Kidney capillary endothelial cell (primary cell): ENCODE measurements at places on chromosomes 12 and 14.

- no peak for DNase-seq
Measured at GRCh38 chr14:77516126-77516525, 17.5 kb upstream of the ISM2 start.

GRCh38 chr14:30998100-30998706, 27.2 kb upstream of the AP4S1 start:
- no peak for DNase-seq

DNA sequence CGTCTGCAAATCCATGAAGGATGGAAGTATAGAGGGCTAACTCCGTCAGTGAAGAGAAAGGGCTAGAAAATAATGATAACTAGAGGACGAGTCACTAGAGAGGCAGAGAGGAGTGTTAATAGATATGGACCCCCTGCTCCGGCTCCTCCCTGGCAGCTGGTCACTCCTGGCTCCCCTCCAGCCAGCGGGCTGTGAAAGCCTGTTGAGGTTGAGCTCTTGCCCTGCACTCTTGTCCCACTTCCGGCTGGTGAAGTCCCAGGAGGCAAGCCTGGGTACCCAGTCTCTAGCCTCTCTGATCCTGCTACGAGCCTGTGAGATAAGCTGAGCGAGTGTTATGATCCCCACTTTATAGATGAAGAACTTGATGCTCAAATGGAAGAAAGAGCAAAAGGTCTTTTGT, 90.3 kb downstream of the RFX4 start:
- DNase-seq: no peak

GRCh38 chr12:94180558-94181296, 32.4 kb downstream of the PLXNC1 start:
- DNase-seq: no peak

DNA sequence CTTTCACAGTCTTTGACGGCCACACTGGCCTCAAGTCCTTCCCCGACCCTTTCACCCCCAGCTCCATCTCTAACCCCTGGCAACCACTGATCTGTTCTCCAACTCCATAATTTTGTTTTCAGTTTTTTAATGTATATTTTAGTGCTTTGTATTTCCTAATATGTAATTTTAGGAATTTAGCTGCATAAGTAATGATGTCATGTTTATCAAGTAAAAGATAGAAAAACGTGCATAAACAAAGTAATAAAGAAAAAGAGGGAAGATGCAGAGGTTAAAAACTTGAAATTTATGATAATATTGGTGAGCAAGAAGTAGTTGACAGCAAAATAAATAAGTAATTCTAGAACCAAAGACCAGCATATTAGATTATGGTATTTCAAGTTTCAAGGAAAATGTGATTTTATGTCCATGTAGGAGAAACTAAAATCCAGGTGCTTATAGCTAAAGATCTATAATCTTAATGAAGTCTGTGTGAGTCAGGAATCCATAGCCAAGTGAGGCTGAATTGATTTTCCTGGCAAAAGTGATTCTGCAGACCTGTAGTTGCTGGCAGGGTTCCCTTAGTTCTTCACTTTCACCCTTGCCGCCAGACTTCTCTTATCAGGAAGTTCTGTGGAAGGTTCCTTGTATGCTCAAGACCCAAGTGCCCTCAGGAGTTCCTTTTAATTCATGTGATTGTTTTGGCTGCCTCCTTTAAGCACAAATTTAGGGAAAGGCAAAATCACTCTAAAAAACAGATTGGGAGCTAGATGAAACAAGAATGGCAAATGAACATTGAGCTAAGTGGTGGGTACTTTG, 24.4 kb downstream of the FBXW8 start:
- no peak for DNase-seq

DNA sequence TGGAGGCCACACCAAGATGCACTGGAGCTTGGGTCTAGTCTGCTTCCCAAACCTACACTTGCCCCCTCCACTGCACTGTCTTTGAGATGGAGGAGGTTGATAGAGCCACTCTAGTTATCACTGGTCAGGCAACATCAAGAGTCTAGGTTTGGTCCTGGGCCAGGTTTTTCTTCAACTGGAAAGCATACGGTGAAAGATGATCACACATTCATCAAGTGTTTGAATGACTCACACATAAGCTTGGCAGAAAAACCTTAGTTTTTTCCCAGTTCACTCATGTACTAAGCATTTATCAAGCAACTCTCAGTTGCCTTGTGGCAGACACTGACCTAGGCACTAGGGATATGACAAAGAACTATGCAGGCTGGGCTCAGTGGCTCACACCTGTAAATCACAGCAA, 84.5 kb downstream of the PLEKHG3 start:
- DNase-seq: peak; percentile 21

GRCh38 chr12:84920331-84920730, 7.7 kb upstream of the SLC6A15 start:
- DNase-seq: no peak

GRCh38 chr14:78325911-78326310, 155.7 kb downstream of the NRXN3 start:
- no peak for DNase-seq

DNA sequence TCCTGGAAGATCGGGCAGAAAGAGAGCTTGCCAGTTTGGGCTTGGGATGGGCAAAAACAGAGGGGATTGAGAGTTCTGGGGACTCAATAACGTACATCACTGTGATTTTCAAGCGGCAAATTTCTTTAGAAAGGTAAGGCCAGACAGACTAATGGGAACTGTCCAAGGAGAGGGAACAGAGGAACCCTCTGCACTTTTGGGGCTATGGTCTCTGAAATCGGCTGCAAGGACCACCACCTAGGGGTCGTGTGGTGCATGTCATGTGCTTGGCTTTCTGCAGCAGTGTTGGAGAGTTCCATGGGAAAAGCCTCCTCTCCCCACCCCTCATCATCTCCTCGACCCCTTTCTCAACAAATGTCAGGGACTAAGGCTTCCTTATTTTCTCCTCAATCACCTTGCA, 79.6 kb downstream of the PPM1A start:
- DNase-seq: no peak

DNA sequence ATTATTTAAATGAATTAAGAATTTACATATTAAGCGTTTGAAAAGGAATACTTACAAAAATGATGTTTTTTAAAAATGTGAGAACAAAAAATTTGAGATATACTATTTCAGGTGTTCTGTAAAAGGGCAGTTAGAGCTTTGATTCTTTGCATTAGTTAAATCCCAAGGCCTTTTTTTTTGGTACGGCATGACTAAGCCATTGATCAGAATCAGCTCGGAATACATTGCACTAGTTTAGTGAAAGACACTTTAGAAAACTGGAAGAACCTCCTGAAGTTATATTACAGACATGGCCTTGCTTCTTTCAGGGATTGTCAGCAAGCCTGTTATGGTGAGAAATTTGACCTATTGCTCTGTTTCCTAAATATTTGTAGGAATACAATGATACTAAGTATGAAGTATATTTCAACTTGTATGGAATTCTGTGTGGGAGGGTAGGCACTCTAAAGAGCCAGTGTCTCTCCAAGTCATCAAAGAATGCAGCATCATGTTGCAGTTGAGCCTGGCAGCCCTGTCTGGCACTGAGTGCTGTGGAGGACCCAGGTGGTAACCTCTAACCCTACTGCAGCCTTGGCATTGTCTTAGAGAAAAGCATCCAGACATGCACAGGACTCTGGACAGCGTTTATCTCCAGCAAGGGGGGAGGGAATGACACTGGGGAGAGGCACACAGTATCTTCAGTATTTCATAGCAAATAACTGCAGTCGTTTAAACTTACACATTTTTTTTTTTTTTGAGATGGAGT, 1.5 kb downstream of the KLC1 start:
- no peak for DNase-seq

GRCh38 chr12:6676962-6677361, 12.2 kb downstream of the ZNF384 start:
- no peak for DNase-seq

- DNase-seq: peak; percentile 83
Measured at GRCh38 chr12:75334384-75335030, at the start of gene GLIPR1L1. Gene GLIPR1L1, plus strand, starts transcription at chr12:75334670. Its CDS starts 59 bp downstream, at chr12:75334729.

- no peak for DNase-seq
Measured at GRCh38 chr12:96241846-96242256, 47.7 kb downstream of the ELK3 start.

DNA sequence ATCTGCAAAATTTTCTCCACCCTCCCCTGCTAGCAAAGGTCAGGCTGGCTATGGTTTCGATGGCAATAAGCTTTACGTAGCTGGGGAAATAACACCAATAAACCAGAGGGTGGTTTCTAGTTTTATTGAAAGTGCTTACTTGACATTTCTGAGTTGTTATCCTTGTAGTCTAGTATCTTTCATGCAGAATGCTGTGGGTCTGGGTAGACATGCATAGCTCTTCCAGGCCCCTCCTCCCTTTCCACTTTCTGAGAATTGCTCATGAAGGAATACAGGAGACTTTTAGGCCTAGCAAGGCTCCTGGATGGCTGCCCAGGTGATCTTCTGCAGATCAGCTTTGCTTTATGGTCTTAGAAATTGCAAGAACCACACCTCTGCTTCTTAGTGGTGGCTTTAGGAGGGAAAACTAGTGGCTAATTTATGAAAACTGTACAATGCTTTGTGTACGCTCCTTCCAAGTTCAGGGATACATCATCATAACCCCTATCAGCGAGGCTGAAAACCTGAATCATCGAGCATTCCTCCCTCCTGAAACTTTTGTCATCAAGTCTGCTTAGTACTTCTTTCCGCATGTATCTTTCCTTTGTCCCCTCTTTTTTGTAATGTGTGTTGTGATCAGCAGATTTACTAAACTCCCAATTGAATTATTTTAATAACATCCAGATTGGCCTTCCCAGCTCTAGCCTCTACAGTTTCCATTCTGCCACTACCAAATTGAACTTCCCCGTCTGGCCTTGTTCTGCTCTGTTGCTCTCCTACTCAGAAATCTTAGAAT, 473.0 kb downstream of the RAD51B start:
- DNase-seq: no peak

DNA sequence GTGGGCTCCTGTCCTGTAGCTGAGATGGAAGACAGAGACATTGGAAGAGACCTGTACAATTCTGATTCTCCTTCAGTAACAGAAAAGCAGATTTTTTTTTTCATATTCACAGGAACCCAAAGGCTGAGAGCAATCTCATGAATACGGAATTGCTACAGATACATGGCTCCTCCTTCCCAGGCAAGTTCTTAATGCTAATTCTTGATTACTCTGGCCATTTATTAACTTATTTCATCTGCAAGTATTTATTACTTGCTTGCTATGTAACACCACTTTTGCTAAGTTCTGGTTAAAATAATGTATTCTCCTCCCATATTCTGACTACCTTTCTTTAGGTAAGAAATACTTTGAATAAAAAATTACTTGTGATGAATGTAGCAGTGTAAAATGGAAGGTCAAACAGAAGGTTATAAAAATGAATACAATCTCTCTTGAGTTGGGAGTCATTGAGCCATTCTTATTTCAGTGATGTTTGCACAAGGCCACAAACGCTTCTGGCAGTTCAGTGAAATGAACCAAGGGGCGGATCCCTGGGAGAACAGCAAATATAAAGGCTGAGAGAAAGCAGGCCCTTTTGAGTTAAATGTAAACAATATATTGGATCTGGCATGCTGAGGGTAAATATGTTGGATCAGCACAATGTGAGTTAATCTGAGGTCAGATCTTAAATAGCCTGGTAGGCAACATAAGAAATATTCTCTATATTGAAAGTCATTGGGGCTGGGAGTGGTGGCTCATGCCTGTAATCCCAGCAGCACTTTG, 37.6 kb downstream of the MUCL1 start:
- no peak for DNase-seq

DNA sequence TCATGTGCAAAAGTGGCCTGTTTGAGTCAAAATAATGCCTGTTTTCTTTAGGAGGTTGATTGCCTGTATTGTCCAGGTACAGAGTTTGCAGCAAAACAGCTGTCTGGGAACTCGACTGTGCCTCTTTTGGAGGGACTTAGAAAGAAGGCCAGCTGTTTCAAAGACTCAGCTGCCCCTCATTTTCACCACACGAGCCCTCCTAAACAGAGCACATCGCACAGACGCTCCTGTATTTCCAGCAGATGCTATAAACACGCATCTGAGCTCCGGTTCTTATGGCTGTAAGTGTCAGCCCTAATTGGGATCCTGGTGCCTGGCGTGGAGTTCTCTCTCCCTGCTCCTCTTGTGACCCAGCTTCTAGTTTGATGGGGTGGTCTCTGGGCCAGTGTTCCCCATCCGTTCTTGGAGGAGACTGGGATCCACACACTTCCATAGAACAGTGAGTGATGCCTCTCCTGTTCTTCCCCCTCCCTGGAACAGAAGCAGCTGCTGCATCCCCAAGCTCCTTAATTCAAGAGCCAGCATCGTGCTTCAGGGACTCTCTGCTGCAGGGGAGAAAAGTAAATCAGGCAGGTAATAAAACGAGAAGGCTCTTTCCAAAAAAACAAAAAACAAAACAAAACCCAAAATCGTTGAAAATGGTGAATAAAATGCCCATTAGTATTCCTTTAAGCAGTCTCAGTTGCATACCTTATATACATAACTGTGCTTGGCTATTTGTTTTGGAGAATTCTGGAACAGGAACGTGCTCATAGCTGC, 269.0 kb downstream of the SLC15A4 start:
- DNase-seq: no peak

DNA sequence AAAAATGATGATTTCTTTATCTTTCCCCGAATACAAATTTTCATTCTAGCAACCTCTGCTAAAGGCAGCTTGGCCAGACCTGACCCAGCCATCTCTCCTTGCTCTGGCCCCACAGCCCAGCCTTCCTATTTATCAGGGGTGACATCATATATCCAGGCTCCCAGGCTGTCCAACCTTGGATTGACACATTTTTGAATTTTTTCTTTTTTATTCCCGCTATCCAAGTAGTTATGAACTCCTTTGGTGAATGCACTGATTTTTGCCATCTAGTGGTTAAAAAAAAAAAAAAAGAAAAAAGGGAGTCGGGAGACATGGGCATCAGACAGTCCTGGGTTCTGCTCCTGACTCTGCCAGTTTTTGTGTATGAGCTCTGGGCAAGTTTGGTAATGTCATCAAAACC, 120.5 kb downstream of the PTPN11 start:
- DNase-seq: no peak

DNA sequence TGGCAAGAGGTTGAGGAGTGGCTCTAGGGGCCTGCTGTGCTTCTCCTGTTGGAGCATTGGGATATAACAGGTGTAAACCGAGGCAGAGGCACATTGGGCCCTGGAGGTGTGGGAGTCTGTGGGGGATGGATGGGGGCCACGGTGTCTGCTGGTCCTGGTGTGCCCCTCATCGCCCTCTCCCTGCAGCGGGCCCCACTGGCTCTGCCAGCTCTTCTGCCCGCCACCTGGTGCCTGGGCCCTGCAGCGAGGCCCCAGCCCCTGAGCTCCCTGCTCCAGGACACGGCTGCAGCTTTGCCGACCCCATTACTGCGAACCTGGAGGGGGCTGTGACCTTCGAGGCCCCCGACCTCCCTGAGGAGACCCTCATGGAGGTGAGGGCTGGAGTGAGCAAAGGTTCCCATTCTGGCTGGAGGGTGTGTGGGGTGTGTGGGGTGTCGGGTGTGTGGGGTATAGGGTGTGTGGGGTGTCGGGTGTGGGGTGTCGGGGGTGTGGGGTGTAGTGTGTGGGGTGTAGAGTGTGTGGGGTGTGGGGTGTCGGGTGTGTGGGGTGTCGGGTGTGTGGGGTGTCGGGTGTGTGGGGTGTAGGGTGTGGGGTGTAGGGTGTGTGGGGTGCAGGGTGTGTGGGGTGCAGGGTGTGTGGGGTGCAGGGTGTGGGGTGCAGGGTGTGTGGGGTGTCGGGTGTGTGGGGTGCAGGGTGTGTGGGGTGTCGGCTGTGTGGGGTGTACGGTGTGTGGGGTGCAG, 10.6 kb upstream of the PUS1 start:
- no peak for DNase-seq
